ENCODE measurements at places on chromosomes 7 and 10.

DNA sequence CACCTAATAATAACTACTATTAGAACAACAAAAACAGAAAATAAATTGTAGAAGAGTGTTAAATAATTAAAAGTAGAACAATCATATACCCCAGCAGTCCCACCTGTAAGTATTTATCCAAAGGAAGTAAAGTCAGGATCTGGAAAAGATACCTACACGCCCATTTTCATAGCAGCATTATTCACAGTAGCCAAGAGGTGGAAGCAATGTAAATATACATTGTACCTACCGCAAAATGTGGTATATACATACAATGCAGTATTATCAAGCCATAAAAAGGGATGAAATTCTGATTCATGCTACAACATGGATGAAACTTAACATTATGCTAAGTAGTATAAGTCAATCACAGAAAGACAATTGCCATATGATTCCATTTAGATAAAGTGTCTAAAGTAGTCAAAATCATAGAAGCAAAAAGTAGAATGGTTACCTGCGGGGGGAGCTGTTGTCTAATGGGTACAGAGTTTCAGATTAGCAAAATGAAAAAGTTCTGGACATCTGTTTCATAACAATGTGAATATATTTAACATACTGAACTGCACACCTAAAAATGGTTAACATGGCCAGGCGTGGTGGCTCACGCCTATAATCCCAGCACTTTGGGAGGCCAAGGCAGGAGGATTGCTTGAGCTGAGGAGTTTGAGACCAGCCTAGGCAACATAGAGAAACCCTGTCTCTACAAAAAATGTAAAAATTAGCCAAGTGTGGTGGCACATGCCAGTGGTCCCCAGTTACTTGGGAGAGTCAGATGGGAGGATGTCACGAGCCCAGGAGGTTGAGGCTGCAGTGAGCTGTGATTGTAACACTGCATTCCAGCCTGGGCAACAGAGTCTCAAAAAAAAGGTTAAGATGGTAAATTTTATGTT lies 6.0 kb upstream of the TMED4 start:
- peak; percentile 59 for DNase-seq

- DNase-seq: no peak
Measured at GRCh38 chr7:137538361-137538762, 194.8 kb upstream of the PTN start.

DNA sequence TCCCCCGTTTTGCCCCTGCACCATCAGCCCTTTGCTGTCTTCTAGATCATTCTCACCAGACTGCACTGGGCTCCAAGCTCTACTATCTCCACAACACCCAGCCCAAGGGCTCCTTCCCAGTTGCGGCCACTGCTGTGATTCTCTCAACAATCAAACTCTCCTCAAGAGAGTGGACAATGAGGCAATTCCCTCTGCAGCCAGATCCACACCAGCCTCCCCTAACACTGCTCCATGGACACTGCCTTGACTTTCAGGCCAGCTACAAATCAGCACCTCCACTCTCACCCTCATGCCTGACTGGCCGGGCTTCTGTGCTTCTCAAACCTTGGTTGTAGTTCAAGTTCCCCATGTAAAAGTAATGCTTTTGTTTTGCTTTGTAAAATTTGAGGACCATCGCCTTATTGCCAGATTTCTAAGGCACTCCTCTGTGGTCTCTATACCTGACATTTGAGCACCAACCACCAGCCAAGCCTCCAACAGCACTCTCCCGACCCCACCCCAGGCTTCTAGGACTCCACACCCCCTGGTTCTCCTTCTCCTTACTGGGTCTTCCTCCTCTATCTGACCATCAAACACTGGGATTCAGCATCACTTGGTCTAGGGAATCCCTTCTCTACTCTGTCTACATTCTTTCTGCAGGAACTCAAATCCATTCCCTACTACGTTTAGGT lies 45.4 kb downstream of the PPIF start:
- DNase-seq: no peak

- DNase-seq: no peak
Measured at GRCh38 chr7:139708541-139708940, 69.3 kb downstream of the HIPK2 start.

GRCh38 chr10:24153537-24153936 lies 55.4 kb upstream of the KIAA1217 start:
- DNase-seq: no peak

All from activated naive CD8-positive, alpha-beta T cell treated with anti-CD3 and anti-CD28 coated beads, Interleukin-2, amount 50 U/mL, for 24 hours (primary cell).